ENCODE measurements at places on chromosomes 13 and 19.

GRCh38 chr19:40510526-40511115 lies 43.8 kb downstream of the SPTBN4 start:
- DNase-seq = no peak

GRCh38 chr19:49814010-49814409 lies 918 bp upstream of the FUZ start:
- DNase-seq = no peak

DNA sequence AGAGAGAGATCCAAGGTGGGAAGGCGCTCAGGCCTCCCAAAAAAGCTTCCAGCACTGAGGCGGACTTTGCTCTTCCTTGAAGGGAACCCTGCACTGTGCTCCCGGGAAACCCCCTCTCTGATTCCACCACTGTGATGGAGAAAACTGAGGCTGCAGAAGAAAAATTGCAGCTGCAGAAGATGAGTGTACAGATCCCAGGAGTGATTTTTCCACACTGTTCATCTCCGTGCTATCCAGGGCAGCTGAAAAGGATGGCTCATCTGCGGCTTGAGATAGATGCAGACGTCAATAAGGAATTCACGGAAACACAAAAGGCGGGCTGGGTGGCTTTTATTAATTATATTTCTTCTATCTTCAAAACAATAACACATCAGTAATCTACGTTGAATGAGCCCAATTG lies 26.2 kb downstream of the CCNE1 start:
- DNase-seq = no peak

- no peak for DNase-seq
Observed at GRCh38 chr19:12425236-12425887, 15.5 kb downstream of the ZNF443 start.

DNA sequence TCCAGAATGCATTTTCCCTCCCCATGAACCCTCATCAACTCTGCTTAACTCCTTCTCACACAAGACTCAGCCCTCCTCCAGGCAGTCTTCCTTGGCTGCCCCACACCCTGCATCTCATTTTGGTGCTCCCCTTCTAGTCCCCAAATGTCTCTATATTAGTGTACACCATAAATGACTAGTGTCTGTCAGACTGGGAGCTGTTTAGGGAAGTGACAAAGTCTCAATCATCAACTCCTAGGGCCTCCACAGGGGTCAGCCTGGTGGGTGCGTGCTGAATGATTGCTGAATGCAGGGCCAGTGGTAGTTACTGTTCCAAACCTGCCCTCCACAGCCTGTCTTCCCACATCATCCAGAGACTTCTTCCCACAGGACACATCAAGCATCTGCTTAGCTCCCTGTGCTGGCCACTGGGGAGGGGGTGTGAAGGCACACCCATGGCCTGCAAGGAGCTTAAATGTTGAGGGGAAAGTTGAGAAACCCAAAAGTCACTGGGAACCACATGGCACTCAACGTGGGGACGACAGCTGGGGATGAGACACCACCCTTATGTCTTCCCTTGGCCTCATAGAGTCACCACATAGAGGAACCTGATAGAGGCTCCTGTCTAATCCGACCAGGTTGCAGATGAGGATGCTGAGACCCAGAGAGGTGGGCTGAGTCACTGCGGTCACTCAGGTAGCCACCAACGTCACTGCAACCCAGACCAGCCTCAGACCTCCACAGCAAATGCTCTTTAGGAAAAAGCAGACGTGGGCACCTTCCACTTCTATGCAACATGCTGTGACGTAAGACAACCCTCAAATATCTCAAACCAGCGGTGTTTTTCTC lies 79.3 kb upstream of the TM9SF2 start:
- no peak for DNase-seq

DNA sequence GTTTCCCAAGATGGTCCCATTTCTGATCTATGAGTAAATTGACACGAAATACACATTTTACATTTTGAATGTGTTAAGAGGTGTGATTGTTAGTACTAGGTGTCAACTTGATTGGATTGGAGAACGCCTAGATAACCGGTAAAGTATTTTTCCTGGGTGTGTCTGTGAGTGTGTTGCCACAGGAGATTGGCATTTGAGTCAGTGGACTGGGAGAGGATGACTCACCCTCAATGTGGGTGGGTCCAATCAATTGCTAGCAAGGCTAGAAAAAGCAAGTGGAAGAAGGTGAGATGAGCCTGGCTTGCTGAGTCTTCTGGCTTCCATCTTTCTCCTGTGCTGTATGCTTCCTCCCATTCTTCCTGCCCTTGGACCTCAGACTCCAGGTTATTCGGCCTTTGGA lies 960.7 kb upstream of the PCDH9 start:
- no peak for DNase-seq

- DNase-seq = no peak
Observed at GRCh38 chr13:62908321-62908720, 1492.7 kb upstream of the PCDH20 start.

DNA sequence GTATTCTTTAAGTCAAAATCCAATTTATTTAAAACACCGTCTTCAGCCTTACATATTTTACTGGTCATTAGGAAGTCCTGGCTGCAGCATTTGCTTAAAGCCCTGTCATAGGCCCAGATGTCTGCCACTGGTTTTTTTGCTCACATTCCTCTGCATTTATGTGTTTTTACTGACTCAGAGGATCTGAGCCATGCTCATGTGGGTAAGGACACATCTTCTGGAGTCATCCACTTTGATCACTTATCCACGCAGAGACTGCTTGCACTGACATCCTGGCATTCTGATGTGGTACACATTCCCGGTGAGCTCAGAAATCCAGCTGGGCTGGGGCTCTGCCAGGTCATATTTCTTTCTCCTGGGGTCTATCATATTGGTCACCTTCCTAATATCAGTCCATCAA lies 531.7 kb upstream of the ARGLU1 start:
- DNase-seq = no peak

DNA sequence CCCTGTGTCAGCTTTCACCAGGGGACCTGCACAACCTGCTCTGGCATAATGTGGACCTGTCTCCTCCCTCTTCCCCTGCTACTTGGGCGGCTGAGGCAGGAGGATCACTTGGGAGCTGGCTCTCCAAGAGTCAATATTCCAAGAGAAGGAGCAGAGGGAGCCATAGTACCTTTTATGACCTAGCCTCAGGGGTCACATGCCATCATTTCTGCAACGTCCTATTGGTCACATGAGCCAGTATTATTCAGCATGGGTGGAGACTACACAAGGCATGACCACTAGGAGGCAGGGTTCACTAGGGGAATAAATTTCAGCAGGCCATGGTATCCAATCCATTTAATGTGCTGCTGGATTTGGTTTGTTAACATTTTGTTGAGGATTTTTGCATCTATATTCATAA lies 12.0 kb upstream of the SHFL start:
- DNase-seq = no peak

- no peak for DNase-seq
Observed at GRCh38 chr13:101520672-101521071, 68.2 kb downstream of the ITGBL1 start.

DNA sequence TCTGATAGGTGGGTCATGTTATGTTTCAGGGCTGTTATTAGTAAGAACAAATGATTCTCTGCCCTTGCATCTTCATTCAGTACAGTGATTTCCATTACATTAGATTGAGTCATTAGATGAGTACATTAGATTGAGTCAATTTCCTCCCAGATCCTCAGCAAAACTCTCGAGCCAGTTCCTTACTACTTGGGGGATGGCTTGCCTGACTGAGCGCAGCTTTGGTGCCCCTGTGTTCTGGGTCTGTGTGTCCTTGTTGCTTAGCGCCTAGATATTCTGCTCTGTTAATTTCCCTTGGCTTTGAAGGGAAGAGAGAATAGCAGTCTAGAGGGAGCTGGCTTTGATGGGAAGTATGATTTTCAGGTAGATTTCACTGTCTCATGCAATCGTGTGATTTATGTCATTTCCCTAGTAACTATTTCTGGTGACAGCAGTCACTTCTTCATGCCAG lies 19.1 kb upstream of the SCEL start:
- DNase-seq = no peak

DNA sequence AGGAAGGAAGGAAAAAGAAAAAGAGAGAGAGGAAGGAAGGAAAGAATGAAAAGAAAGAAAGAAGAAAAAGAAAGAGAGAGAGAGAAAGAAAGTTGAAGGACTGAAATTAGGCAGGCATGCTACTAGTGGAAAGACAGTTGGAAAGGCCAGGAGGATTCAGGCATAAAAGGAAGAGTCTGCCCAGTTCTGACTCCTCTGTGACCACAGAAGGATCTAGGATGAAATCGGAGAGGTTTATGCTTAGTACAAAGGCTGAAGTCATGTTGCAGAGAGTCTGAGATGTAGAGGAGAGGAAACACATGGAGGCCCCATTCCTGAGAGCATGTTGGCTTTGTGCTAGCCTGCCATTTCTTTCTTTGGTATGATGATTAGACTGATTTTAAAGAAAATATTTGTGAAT lies 246.5 kb upstream of the ARGLU1 start:
- no peak for DNase-seq

DNA sequence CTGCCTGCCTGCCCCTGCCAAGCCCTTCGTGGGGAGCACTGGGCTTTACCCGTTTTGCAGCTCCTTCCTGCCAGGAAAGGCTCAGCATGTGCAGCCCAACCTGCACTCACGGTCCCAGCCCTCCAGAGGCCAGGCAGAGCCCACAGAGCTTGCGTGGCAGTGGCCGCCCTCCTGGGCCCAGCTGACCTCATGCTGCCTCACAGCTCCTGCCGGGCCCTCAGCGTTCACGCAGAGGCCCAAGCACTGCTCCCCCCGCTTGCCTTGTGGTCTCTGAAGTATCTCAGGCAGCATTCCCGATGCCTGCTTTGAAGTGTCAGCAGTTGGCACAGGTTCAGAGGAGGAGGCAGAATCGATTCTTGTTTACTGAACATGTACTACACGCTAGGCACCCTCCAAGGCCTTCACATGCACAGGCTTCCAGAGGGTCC lies 32.5 kb downstream of the CAPN12 start:
- DNase-seq = no peak

DNA sequence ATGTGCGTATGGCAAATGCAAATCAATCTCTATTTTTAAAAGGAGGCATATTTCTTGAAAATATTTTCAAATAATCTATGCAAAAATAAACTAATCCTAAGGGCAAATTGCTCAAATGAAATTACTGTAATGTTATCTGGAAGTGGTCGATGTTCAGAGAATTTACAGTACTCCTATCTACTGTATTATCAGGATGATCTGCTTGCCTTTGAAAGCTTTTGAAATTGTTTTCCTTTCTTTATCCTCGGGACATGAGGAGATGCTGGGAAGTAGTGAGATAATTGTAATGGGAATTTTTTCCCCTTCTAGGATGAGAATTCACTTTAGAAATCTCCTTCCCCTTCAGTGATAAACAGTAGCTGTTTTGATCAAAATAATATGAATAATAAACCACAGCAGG lies 577.2 kb upstream of the MIR17HG start:
- no peak for DNase-seq

- DNase-seq = no peak
Observed at GRCh38 chr19:41796362-41796761, at the start of gene CEACAM3. CEACAM3 (plus strand) TSS chr19:41796587; CDS start chr19:41796678, 91 bp downstream.

DNA sequence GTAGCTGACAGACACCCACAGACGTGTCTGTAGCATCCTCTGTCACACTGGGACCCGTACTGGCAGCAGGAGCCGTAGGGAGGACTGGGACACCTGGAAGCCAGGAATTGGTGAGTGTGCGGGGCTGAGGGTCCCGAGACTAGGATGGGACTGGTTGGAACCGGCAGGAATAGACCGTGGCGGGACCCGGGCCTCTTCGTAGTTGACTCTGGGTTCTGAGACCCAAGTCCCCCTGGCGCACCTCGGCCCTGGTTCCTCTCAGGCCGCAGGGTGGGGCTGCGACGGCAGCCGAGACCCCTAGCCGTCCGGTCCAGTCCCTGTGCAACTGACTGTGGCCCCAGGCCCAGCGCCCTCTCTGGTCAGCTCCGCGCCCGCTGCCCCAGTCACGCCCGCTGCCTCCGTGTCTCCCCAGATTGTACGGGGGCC lies 64.7 kb downstream of the ZNF823 start:
- DNase-seq = no peak

DNA sequence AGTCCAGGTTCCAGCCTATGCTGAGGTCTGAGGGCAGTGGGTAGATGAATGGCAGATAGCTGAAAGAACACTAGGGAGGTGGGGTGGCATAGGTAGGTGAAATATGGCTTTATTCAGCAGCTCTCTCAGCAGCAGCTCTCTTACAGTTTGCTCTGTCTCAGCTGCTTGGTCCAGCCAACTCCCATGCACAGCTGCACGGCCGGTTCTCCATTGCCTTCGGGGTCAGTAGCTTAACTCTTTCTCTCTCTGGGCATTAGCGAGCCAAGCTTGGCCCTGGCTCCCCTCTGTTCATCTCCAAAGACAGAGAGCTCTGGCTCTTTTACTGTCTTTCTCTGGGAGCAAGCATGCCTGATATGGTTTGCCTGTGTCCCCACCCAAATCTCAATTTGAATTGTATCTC lies 151.9 kb downstream of the MYO16 start:
- DNase-seq = no peak

GRCh38 chr13:73722120-73722519 lies 412.1 kb downstream of the KLF12 start:
- no peak for DNase-seq

GRCh38 chr19:6015841-6016545 lies 38.1 kb upstream of the RANBP3 start:
- DNase-seq = no peak

- DNase-seq = no peak
Observed at GRCh38 chr19:34314437-34315313, 50.3 kb upstream of the GPI start.

GRCh38 chr13:112624602-112625430 lies 36.9 kb upstream of the TUBGCP3 start:
- no peak for DNase-seq

DNA sequence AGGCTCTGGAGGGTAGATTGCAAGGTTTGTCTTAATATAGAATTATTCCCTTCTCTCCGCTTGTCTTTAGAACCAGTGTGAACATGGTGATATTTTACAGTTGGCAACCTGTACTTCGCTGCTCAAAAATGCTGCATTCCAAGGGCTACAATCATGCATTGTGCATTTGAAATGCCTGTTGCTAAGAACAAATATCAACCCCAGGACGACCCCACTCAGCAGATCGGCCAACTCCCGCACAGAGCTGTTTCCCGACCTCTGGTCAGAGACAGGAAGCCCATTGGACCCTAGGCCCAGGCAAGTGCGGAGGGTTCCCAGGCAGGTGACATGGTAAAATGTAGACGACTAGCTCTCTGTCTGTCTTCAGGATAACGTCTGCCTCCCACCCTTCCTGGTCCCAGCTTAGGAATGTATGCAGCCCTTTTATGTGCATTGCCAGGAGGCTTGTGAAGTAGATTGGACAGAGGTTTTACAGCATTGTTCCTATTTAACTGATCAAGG lies 263.5 kb downstream of the FOXO1 start:
- no peak for DNase-seq

- no peak for DNase-seq
Observed at GRCh38 chr19:19551853-19552192, 13.8 kb downstream of the CILP2 start.

Data from DMS153 (cell line).